HuH-7.5 (cell line): ENCODE measurements at places on chromosomes 2 and 18.

DNA sequence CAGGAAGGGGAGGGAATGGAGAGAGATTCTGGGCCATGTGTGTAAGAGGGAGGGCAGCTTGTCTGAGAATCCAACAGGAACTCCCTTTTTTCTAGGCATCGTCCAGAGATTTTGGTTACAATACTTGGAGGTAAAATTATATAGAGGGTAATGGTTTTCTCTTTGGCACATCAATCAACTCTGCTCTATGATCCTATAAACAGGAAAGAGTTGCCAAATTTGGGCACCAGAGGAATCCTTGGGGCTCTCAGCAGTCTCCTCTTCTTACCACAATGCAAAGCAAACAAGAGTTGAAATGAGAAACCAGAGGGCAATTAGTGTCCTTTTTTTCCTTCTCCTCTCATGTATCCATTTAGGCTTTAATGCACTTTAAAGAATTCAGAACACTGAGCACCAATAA lies 243.4 kb downstream of the SLC8A1 start:
- no peak for DNase-seq

GRCh38 chr2:11427224-11427623 lies 38.7 kb downstream of the E2F6 start:
- no peak for DNase-seq

DNA sequence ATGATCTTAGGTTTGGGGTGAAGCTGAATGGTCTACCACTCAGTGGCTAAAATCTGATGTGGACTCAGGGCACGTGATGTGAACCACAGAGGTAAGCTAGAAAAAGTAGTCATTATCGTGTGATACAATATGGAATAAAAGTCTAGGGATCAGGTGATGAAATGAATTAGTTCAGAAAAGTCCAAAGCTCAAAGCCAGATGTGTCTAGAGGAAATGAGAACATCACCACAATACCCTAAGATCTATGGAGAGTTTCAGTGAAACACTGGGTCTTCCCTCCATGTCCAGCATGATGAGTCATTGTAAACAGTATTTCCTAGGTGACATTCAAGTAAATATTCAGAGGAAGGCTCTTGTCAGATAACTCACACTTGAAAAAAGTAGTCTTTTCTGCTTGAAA lies 1257.4 kb upstream of the ZEB2 start:
- no peak for DNase-seq

GRCh38 chr2:191459158-191459557 lies 214.0 kb downstream of the MYO1B start:
- DNase-seq, result no peak

DNA sequence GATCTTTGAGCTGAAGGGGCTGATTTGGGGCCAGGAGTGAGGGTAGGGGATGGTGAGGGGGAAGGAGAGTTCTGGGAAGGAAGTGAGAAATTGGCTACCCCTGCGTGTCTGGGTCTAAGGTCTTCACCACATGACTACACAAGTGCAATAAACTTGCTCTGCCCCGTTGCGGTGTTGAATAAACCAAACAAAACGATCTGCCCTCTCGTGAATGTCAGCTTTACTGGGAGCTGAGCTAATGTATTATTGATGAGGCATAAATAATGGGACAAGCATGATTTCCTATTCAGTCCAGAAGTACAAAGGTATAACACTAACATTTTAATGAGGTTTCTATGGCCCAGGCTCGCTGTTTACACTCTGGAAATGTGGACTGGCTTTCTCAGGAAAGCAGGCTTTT lies 8.0 kb upstream of the CFAP221 start:
- no peak for DNase-seq

GRCh38 chr2:47038656-47039488 lies 116.2 kb downstream of the STPG4 start:
- no peak for DNase-seq

DNA sequence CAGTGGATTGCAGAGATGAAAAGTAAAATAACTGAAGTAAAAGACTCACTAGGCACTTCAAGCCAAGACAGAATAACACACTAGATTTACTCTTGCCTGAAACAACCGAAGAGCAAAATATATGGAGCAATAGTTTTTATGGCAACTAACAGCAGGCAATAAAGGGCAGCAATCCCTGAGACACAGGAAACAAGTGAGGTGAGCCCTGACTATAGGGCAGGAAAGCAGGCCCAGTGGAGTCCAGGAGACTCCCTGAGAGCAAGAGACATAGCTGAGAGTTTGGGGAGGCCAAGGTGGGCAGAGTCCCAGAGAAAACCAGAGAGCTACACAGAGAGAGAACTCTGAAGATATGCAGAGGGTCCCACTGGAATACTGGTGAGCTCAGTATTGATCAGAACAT lies 18.8 kb downstream of the FARSB start:
- DNase-seq, result no peak

- DNase-seq, result no peak
These were observed 450.7 kb upstream of the PIK3C3 start for GRCh38 chr18:41504316-41504715.

DNA sequence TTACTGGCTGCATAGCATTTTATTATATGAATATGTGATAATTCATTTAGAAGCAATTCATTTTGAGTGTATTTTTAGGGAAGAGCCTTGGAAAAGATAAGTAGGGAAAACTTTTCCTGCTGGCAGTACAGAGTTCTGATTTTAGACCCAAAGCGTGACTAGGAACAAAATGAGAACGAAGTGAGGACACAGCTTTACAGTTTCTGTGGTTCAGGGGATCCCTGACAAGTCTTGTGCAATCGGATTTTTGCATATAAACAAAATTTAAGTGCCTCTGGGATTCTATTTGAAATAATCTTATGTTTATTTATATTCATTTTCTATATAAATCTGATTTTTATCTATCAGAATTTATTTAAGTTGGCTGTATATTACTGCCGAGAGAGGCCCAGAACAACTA lies 389.1 kb downstream of the LRRTM1 start:
- no peak for DNase-seq

DNA sequence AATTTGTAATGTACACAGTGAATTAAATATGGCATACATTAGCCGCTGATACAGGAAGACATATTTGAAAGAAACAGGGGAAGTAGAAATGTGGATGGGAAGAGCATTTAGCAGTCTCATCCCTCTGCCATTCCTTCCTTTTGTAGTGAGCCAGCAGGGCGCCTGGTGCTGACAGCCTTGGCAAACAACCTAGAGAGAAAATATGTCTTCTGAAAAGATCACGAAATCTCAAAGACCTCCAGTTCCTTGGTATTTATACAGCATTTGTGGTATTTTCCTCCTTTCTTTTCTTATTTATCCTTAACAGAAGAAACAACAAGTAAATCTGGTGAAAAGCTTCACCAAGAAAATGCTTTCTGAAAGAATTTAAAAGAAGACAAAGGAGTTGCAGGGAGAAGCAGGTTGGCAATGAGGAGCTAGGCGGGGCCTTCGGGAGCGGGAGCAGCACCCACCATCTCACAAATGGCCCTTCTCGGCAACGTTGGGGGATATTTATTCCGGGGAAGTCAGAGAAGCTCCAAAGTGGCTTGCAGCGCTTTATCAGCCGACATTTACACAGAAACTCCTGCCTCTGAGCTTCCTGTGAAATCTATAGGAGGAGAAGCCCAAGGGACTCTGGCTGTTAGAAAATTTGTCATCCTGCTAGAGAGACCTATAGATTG lies 406.1 kb upstream of the NRP2 start:
- no peak for DNase-seq

GRCh38 chr2:202717598-202718310 lies 83.0 kb downstream of the FAM117B start:
- no peak for DNase-seq

- DNase-seq, result no peak
These were observed 75.3 kb downstream of the NFATC1 start for GRCh38 chr18:79471046-79471445.

GRCh38 chr2:174004905-174005605 lies 39.9 kb upstream of the SP3 start:
- no peak for DNase-seq

GRCh38 chr2:171798156-171798820 lies 95.8 kb downstream of the SLC25A12 start:
- no peak for DNase-seq

DNA sequence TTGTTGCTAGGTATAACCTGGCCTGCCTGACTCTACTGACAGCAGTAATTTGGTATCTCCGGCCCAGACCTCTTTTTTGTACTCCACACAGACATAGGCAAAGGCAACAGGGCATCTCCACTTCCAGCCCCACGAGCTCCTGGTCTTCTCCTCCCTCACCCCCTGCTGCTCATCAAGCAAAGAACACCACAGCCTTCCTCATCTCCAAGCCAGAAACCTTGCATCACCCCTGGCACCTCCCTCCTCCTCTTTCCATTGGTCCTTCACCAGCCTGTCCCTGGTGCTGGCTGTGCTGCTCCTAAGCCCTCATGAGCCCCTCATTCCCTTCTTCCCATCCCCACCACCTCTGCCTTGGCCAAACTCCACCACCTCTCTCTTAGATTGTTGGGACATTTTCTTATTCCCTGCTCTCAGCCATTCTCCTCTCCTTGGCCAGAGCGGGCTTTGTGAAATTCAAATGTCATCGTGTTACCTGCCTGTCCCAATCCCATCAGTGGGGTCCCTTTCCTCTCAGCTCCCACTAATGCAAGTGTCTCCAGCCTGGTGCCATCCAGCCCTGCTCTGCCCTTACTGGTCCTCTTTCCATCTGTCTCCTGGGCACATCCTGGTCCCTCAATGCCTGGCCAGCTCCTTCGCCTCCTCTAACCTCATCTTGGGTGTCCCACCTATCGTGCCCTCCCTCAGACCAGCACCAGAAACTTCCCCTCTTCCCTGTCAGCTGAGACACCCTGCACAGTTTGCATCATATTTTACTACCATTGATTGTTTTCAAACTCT lies 77.4 kb downstream of the INHBB start:
- no peak for DNase-seq

- DNase-seq, result no peak
These were observed 148.6 kb downstream of the TWIST2 start for GRCh38 chr2:238996331-238997136.

GRCh38 chr2:16243411-16243996 lies 303.2 kb downstream of the MYCN start:
- no peak for DNase-seq

DNA sequence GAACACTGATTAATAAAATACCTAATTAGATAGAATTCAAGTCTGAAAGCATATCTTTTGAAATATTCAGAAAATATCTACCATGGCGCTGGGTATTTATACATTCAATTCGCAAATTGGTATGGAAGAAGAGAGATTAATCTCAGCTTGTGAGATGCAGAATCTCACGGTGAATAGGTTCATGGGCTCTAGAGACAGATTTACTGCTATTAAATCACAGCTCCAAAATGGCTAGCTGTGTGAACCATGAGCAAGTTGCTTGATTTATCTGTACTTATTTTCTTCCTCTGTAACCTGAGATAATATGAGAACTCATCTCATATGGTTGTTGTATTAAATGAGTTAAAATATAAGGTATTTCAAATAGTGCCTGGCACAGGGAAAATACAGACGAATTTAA lies 556.7 kb downstream of the FBXO15 start:
- no peak for DNase-seq

DNA sequence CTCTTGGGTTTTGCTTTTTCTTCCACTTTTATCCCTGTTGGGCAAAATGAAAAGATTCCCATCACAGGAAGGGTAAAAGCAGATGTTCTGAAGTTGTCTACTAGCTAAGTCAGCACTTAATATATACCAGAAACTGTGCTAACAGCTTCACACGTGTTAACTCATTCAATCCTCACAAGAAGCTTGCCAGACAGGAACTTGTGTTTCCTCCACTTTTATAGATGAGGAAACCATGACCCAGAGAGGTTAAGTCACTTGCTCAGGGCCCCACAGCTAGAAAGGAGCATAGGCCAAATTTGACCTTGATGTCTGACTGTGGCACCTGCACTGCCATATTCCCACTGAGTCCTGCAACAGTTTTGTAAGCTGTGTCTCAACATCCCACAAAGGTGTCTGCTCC lies 76.8 kb upstream of the EPC2 start:
- DNase-seq, result no peak

- DNase-seq, result no peak
These were observed 85.8 kb upstream of the MSH6 start for GRCh38 chr2:47697000-47697601.

- DNase-seq, result no peak
These were observed 57.5 kb upstream of the MFF start for GRCh38 chr2:227267410-227268115.

- DNase-seq, result no peak
These were observed 437.0 kb downstream of the HRH4 start for GRCh38 chr18:24897461-24897860.

GRCh38 chr2:136101042-136101441 lies 16.9 kb downstream of the CXCR4 start:
- no peak for DNase-seq

DNA sequence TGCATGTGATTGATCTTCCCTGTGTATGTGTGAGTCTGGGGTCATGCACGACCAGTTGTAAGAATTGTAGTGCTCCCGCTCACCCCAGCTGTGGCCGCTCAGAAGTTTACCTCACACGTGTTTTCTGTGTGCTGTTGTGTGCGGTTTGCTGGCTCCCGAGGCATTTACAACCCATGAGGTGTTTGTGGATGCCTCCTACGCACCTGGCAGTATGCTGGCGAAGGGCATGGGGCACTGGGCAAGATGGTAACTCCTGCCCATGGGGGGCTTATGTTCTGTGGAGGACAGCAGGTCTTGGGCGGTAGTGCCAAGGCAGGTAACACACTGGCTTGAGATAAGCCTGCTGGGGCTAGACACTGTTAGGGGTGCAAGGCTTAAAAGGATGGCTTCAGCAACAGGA lies 102.6 kb upstream of the HS6ST1 start:
- DNase-seq, result no peak

DNA sequence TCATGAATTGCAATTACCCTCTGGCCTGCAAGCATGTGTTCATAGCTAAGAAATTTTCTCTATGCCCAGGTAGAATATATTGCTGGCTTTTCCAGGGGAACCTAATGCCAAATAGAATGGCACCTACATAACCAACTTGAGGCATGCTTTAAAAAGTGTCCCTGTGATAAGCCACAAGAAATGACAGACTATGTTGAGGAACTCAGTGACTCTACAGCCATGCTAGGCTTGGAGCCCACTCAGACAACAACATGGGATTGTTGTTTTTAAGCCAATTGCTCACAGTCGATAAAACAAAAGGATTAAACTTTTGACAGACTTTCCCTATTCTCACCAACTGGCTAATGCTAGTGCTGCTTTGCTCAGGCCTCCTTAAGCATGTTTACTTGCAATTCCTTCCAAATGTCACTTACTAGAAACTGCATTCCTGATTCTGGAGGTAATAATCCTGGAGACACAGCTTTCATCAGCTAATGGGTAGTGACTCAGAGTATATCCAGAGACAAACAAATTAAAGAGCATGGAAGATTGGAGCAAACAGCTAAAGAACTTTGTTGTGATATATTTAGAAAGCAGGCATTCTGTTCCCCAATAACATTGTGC lies 249.0 kb downstream of the SLC8A1 start:
- DNase-seq, result no peak
